Tracheal epithelial cell (primary cell): ENCODE measurements at places on chromosomes 1 and 21. TPM values are rescaled to one million over a fixed set of nuclear protein-coding genes. Genes with fewer than 3 reads are reported as not detected.

Gene SMCP
- total RNA-seq = not detected in 2 replicates

Gene TMEM52
- 1.9 and 8.5 TPM in 2 replicates for total RNA-seq

Gene AKT3
- total RNA-seq = 10.7 and 21.4 TPM in 2 replicates

Gene RHOU
- 0.43 and 0.48 TPM in 2 replicates for total RNA-seq

Gene YBEY
- 12.3 and 15.8 TPM in 2 replicates for total RNA-seq

Gene MASP2
- total RNA-seq = not detected in 2 replicates

Gene MPZ
- total RNA-seq = 0.21 and 0.24 TPM in 2 replicates

Gene MRPS15
- 86.5 and 94.2 TPM in 2 replicates for total RNA-seq

Gene KDM5B
- 94.4 and 113 TPM in 2 replicates for total RNA-seq

Gene BARHL2
- total RNA-seq = not detected in 2 replicates

Gene FBXO44
- 18.5 and 21.7 TPM in 2 replicates for total RNA-seq

Gene SIK1
- 7.0 and 21.5 TPM in 2 replicates for total RNA-seq

Gene LMOD1
- total RNA-seq = not detected in 2 replicates

Gene SHISA4
- total RNA-seq = 8.7 and 10.9 TPM in 2 replicates

Gene PDXK
- total RNA-seq = 207 and 269 TPM in 2 replicates

Gene LCE2B
- total RNA-seq = not detected in 2 replicates

Gene C1orf141
- not detected in 2 replicates for total RNA-seq

Gene SAMSN1
- under 0.01 TPM in 1 of 2 replicates, not detected in the other for total RNA-seq

Gene AADACL4
- not detected in 2 replicates for total RNA-seq

Gene FMN2
- 0.21 and 0.48 TPM in 2 replicates for total RNA-seq

Gene CNKSR1
- 14.7 and 23.9 TPM in 2 replicates for total RNA-seq

Gene AQP10
- under 0.01 TPM in 1 of 2 replicates, not detected in the other for total RNA-seq

Gene LEFTY1
- not detected in 2 replicates for total RNA-seq

Gene TIE1
- 0.85 and 3.6 TPM in 2 replicates for total RNA-seq

Gene HTR6
- not detected in 2 replicates for total RNA-seq

Gene C1orf116
- 19.3 and 29.2 TPM in 2 replicates for total RNA-seq

Gene PPIAL4G
- not detected in 2 replicates for total RNA-seq

Gene NBPF14
- 25.8 and 27.3 TPM in 2 replicates for total RNA-seq

Gene DCDC2B
- under 0.01 TPM in 1 of 2 replicates, not detected in the other for total RNA-seq

Gene NPHS2
- total RNA-seq = not detected in 2 replicates

Gene OR14K1
- total RNA-seq = not detected in 2 replicates

Gene TSPEAR
- total RNA-seq = not detected in 2 replicates

Gene LYPLA2
- 59.7 and 132 TPM in 2 replicates for total RNA-seq

Gene FABP3
- 17.1 TPM in 1 of 2 replicates, not detected in the other for total RNA-seq

Gene TNNI3K
- 0.24 and 3.6 TPM in 2 replicates for total RNA-seq

Gene AMY2A
- total RNA-seq = not detected in 2 replicates
